HS-5 (cell line): ENCODE measurements at places on chromosomes 16 and 17.

DNA sequence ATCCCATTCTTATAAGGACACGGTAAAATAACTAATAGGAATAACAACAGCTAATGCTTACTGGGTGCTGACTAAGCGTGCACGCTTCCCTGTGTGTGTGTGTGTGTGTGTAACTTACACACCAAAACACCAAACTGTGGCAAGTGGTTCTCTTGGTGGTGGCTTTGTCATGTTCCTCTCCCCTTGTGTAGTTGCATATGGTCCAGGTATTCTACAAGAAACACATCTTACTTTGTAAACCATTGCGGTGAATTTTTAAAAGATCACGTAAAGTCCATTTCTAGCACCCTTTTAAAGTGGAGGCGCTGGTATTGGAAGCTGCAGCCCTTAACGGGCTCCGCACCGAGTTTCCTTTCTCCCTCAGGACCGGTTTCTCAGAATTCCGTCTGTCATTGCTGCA, 221.0 kb upstream of the FOXF1 start:
- DNase-seq: no peak

DNA sequence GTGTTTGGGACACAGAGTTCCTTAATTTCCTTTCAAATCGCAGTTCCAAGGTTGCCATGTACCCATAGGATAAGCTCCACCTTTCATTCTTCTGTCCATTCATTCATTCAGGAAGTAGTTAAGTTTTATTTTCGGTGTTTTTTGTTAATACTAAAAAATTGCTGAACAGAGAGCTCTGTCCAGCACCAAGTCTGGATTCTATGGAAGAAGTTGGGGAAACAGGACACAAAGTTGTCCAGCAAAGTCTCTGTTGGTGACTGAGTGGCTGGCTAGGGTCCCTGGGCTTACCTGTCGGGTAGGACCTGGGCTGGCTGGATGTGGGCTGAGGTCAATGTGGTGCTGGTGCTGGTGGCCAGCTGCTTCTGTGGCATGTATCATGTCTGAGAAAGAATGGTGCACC, 17.6 kb upstream of the CCL2 start:
- no peak for DNase-seq

DNA sequence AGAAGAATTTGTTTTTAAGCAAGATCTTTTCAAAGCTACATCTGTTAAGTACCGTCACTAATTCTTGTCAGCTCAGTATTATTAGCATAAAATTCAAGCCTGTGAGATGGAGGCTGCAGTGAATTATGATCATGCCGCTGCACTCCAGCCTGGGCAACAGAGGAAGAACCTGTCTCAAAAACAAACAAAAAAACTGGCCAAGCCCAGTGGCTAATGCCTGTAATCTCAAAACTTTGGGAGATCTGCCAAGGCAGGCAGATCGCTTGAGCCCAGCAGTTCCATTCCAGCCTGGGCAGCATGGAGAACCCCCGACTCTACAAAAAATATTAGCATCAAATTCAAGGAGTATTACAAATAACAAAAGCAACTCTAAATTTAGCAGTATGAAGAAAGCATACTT, 88.0 kb downstream of the STXBP4 start:
- DNase-seq: no peak

DNA sequence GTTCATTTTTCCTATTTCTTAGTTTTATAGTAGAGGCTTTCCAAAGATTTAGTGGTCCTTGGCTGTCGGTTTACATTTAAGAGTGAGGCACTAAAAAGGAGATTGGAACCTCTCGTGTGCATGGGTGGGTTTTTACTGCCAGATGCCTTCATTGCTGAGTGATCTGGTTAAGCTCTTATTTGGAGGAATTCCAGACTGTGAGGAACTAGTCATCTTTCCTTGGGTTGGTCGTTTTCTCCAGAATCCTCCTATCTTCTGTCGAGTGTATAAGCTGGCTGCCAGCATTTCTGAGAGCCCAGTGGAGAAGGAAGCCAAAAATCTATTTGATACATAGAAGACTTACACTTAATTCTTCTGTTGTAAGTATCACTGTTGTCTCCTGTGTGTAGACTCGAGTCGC, 22.6 kb downstream of the IST1 start:
- DNase-seq: no peak

DNA sequence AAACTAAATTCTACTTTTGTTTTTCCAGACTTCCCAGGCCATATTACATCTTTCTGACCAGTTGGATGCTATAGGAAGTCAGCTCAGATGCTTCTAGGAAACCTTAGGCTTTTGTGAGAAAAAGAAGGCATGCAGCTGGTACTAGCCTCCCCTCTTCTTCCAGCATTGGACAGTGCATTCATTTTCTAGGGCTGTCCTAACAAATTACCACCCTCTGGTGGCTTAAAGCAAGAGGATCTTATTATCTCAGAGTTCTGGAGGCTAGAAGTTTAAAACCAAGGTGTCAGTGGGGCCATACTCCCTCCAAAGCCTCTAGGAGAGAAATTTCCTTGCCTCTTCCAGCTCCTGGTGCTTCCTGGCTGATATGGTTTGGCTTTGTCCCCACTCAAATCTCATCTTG, 467.8 kb downstream of the SLC39A11 start:
- no peak for DNase-seq

DNA sequence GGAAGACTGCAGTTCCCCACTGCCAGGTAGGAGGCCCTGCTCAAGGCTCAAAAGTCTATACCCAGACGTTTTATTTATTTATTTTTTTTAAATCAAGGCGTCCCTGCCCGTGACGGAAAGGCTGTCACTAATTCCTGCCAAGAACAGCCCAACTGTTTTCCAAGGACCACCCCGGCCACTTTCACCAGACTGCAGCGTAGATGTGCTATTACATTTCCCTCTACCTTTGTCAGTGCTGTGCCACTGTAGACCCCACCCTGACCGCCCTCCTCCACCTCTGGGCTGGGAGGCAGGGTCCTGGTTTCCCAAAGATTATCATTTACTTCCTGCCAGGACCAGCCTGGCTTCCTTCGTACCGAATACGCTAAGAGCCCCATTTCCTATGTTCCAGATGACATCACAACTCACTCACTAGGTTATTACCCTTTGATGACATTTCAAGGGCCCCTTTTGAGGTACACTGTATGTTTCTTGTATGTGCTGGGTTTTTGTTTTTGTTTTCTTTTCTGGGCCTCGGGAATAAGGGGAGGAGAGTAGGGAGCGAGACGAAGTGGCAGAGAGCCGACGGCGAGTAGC, 6.3 kb upstream of the RNF227 start:
- DNase-seq: no peak

GRCh38 chr17:19304751-19305150, 57.8 kb downstream of the B9D1 start:
- DNase-seq: no peak

GRCh38 chr16:30185683-30186421, 2.5 kb downstream of the CORO1A start:
- DNase-seq: no peak

DNA sequence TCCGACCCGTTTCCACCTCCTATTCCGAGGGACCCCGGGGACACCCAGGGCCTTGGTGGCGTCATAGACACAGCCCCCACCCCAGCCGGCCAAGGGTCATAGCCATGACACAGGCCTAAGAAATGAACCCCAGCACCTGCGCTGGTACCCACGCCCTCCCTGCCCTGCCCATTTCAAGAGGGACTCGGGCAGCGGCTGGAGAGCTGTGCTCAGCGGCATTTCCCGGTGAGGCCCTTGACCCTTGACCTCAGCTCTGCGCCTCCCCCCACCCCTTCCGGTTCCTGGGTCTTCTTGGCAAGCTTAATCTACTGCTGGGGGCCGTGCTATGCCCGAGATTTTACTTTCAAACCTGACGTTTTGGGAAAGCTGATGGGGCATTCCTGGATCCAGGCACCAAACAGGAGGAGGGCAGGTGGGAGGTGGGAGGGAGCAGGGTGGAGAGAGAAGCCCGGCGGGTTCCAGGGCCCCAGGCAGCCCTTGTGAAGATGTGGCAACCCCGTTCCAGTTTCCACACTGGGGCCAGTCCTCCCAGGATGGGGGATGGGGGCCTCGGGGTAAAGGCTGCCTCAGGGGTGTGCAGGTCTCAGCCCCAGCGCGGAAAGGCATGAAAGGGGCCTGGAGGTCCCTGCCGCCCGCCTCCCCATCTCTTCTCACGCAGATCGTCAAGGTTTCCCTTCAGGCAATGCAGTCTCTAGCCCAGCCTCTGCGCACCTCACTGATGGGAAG, at the start of gene SLC22A31:
TSS of gene SLC22A31 (minus strand) at position 414 of the 726 bp plus-strand sequence. CDS start at position 378, 36 bp downstream.
- DNase-seq: no peak

GRCh38 chr16:67199011-67199807, at the start of gene ELMO3:
ELMO3 (plus strand) TSS chr16:67199131; CDS start chr16:67199327, 196 bp downstream.
- no peak for DNase-seq

DNA sequence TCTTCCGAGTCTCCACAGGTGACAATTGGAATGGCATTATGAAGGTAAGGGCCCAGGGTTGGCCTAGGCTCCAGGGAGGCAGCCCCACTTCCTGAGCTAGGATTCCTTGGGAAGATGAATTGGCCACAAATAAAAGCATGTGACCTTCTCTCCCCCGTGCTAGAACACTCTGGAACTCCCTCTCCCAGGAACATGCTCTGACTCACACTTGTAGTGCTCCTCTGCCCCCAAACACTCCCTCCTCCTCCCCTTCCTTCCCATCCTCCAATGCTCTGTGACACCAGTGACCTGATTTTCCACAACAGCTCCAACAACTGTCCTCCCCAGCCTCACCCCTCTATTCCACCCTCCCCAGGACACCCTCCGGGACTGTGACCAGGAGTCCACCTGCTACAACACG, 16.4 kb upstream of the ABCC3 start:
- no peak for DNase-seq
